CD4-positive, alpha-beta T cell treated with Interferon gamma for 1 hour (primary cell): ENCODE measurements at places on chromosomes 2 and 18.

DNA sequence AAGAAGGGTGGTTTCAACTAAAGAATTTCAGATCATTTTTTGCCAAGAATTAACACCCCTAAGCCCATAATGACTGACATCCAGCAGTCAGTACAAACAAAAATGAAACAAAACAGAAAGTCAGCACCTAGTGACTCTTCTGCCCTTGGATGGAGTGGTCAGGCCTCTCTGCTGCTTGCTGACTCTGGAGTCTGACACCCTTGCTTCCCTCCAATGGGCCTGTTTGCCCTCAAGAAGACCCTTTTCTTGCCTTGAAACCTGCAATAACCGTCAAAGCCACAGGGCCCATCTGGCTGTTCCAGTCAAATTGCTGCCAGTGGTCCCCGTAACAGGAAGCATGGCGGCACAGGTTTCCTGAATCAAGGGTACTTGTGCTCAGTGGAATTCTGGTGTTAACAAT lies 27.2 kb upstream of the CYTIP start:
- DNase-seq: no peak

- DNase-seq: no peak
Observed at GRCh38 chr2:159082119-159082518, 113.7 kb downstream of the TANC1 start.

- DNase-seq: no peak
Observed at GRCh38 chr2:111662771-111663470, 221.1 kb downstream of the ANAPC1 start.

DNA sequence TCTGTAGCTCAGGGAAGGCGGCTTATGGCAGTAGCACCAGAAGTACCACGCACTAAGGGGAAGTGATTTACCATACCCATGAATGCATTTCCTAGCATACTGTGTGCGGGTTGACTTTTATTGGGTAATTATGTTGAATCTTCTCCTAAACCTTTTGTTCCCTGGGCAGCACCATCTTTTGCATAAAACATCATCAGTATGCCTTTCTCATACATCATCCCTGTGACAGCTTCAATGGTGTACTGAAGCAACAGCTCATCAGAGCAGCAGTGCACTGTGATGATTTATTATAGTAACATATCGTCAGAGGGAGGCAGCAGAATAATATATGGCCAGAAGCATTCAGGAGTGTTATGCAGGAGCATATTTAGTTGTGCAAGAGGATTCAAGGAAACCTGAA lies 204.9 kb downstream of the CDH7 start:
- no peak for DNase-seq

- no peak for DNase-seq
Observed at GRCh38 chr18:49749563-49749962, 63.8 kb downstream of the ACAA2 start.

GRCh38 chr2:178976351-178976750 lies 73.6 kb downstream of the CCDC141 start:
- DNase-seq: no peak

- DNase-seq: no peak
Observed at GRCh38 chr2:163580757-163581156, 155.1 kb downstream of the FIGN start.

- DNase-seq: no peak
Observed at GRCh38 chr18:41134426-41134825, 820.6 kb upstream of the PIK3C3 start.

DNA sequence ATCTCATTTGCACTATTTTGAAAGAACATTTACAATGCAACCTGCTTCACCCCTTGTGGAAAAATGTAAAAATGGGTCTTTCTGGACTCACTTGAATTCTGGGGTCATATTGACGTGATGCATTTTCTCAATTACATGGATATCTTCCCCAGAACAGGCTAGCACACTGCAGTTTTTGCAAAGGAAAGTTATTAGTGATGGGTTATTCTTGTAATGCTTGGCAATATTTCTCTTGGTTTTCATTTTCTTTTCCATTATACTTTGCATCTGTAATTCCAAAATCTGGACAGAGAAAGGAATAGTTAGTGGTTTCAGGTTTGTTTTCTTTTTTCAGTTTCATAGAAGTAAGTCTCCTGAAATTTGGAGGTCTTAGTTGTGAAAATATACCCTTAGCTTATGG lies 24.8 kb upstream of the FAP start:
- no peak for DNase-seq

DNA sequence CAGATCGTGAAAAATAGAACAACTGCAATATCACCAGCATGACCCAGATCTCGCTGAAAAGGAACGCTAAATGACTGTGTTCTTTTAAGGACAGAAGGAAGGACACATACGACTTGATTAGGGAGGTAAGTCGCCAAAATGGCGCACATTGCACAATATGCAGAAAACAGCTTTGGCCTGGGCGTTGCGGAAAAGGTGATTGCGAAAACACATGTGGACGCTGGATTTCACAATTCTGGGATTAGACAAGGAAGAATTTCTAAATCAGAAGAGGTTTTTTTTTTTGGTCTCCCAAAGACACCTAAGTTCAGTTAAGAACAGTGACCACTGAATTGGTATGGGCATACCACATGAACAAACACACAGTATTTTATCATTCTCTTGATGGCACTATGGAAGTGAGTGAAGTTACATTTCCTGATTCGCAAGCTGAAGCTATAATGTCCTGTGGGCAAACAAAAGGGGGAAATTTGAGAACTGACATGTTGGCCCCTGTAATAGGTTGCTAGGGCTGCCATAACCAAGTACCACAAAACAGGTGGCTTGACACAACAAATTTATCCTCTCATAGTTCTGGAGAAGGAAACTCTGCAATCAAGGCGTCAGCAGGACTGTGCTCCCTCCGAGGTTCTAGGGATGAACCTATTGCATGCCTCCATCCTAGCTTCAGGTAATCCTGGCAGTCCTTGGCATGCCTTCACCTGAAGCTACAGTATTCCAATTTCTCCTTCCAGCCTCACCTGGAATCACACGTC lies 25.8 kb upstream of the ERICH2 start:
- no peak for DNase-seq

- DNase-seq: no peak
Observed at GRCh38 chr2:214989187-214989586, 149.2 kb downstream of the ABCA12 start.

DNA sequence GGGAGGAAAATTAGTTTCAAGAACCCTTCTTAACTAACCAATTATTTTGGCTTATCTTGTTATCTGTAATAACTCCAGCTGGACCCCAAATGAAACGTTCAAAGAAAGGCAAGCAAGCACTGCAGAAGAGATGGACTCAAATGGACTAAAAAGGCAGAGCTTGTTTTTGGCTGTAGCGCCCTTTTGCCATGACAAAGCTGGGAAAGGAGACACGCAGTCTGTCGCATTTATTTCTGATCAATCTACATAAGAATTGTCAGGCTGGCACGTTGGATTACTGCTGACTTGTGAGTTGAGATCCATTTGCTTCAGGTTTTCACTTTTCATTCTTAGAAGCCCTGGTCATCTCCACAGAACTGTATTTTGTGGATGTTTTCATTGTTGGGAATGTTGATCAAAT lies 402.9 kb downstream of the TMEM182 start:
- DNase-seq: no peak

DNA sequence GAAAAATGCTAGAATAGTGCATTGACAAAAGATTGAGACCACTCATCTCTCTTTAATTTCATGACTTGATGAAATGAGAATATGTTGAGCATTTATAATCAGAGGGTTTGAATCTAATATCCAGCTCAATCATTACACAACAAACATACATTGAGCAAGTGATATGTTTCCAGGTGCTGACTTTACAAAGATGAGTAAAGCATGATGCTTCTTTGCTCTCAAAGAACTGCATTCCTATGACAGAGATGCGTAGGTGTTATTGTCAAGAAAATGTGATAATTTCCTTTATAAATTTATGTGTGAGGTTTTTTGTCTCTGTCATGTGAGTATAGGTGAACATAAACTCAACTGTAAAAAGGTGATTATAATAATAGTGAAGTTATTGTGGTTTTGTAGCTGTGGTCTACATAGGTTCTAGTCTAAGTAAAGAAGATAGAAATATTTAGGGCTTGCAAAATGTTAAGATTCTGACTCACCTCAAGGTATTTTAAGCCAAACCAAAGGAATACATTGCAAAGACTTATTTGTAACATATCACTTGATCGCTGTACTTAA lies 389.8 kb downstream of the GALNT13 start:
- no peak for DNase-seq

DNA sequence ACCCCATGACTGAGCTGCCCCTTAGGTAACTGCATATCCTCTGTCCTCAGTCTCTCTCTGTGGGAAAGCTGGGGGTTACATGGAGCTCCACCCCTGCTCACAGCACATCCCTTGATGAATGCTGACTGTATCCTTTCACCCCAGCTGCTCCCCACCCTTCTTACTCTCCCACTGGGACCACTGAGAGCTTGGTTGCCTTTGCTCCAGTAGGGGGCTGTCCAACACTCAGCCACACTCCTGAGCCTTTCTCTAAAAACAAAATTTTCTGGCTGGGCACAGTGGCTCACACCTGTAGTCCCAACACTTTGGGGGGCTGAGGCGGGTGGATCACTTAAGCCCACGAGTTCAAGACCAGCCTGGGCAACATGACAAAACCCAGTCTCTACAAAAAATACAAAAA lies 89.2 kb upstream of the MSH2 start:
- no peak for DNase-seq

- DNase-seq: no peak
Observed at GRCh38 chr2:96753661-96754282, 6.9 kb upstream of the CNNM4 start.

- DNase-seq: no peak
Observed at GRCh38 chr2:128841803-128842202, 523.1 kb upstream of the HS6ST1 start.

DNA sequence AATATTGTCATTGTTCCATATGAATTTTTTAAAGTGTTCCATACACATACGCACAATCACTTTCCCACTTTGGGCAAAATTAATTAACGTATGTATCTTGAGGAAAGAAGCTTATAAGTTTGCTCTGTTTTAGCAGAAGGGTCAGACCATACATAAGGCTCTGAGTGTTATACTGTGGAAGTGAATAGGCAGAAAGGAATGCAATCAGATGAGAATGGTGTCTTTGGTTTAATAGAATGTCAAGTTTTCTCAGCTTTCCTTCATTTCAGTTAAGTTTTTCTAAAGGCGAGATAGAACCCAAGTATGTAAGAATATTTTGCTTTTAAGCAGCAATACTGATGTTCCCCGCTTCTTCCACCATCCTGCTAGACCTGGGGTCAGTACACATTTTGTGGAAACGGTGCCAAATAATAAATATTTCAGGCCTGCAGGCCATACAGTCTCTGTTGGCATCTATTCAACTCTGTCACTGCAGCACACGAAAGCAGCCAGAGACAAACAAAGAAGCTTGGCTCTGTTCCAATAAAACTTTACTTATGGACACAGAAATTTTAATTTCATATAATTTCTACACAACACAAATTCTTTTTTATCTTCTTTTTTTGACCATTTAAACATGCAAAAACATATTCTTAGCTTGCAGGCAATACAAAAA lies 100.6 kb downstream of the UPP2 start:
- DNase-seq: no peak

GRCh38 chr2:55459279-55459678 lies 39.6 kb upstream of the CCDC88A start:
- no peak for DNase-seq

DNA sequence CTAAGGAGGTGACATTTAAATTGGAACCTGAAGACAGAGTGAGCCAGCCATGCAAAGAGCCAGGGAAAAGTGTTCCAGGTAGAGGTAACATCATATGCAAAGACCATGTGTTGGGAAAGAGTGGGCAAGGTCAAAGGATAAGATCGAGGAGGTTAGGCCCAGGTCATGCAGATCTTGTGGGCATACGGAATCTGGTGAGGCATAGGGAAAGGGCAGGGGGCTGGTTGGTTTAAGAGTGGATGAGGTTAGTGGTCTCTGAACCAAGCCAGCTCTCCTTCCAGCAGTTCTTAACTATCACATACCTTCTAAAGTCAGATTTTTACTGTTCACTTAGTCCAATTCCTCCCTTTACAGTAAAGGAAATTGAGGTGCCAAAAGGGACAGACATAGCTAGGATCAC lies 3.0 kb downstream of the ANKRD53 start:
- DNase-seq: no peak

GRCh38 chr18:58975781-58976180 lies 111.1 kb downstream of the ZNF532 start:
- no peak for DNase-seq

DNA sequence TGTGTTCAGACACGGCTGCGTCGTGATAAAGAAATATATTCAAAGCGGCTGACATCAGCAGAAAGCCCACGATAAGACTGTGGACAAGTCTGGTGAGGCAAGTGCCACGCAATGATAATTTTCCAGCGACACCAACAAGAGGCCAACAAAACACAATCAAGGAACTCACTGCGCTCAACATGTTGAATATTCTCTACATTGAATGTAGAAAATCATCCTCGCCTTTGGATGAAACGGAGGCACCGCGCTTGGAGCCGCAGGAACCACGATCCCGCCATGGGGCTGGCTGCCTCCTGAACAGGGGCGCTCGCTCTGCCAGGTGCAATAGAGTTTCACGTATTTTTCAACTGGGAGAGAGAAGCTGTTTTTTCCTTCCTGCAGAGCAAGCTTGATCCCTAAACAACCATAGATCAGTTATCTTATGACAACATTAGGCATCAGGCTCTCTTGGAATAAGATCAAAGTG lies 220.3 kb downstream of the ATAD2B start:
- DNase-seq: no peak

DNA sequence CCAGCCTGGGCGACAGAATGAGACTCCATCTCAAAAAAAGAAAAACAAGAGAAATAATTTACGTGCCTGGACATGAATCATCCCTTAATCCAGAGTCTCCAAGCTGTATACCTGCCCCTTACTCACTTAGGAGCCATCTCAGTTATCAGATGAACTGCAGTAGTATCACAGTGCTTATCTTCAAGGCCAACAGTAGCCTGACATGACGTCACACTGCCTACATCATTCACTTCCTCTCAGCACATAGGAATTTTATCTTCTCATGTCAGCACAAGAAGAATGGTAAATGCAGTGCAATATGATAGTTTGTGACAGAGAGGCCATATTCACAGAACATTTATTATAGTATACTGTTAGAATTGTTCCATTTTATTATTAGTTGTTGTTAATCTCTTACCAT lies 216.6 kb downstream of the SS18 start:
- DNase-seq: no peak

- DNase-seq: no peak
Observed at GRCh38 chr2:200383380-200384110, 77.1 kb downstream of the SPATS2L start.

- no peak for DNase-seq
Observed at GRCh38 chr2:215799194-215799593, 214.2 kb downstream of the MREG start.

- no peak for DNase-seq
Observed at GRCh38 chr2:82237994-82238662, 1933.6 kb upstream of the LRRTM1 start.

- DNase-seq: no peak
Observed at GRCh38 chr18:36608107-36608506, 220.7 kb downstream of the TPGS2 start.

DNA sequence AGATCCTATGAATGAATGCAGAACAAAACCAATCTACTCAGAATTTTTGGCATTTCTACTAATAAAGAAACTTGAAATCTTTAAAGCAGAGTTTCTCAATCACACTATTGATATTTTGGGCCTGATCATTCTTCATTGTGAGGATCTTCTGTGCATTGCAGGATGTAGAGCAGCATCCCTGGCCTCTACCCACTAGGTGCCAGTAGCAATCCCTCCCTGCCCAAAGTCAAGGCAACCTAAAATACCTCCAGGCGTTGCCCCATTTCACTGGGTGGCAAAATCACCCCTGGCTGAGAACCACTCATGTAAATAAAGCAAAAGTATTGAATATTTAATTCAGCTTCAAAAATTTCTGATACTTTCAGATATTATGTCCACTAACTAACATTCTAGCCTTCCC lies 213.0 kb downstream of the SP3 start:
- no peak for DNase-seq
